Activated CD8-positive, alpha-beta memory T cell treated with anti-CD3 and anti-CD28 coated beads for 1 hour (primary cell): ENCODE measurements at places on chromosomes 4 and X.

DNA sequence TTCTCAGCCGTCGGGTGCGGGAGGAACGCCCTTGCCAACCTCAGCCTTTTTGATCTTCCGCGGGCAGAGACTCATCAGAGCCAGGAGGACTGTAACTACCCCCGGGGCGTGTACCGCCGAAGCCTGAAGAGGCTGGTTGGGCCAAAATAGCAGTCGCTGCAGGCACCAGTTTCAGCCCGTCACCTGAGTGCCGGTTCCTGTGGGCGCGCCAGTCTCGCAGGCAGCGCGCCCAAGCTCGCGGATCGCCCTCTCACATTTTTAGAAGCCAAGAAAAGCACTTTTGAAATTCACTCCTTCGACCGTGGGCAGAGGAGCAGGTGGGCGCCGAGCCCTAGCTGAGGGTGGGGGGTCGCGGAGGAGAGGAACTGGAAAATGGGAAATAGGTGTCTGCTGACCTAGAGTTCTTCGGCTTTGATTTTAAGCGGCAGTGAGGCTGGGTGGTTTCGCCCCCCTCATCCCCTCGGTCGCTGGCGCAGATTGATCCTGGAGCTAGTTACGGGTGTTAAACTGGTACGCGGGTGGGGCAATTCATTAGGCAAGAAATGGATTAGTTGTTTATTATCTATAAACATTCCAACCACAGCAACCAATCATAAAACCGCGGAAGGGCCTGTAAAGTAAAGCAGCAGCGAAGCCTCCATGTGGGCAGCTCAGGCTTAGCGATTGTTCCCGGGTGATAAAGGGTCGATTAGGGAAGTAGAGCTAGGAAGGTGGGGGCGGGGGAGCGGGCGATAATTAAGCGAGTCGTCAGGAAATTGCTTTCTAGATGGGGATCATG is 69.2 kb downstream of the FBXO8 start:
- DNase-seq = no peak

GRCh38 chr4:13656569-13657405 is 29.3 kb upstream of the BOD1L1 start:
- peak; percentile 50 for DNase-seq

GRCh38 chr4:173269280-173269679 is 64.9 kb downstream of the HMGB2 start:
- DNase-seq = no peak

DNA sequence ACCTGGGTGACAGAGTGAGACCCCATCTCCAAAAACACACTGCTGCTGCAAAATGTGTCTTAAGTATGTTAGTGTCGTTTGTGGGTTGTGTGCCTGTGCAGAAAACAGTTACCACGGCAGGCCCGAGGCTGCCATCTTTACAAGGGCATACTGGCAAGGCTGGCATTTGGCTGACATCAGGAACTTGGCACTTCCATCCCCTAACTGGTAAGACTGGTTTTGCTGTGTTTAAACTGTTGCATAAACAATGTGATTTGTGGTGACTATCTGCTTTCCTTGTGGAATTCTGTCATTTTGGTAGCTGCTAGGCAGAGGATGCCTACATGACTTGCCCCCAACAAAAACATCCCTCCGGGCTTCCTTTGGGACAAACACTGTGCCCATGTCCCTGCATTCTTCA is 12.3 kb downstream of the LRP2BP start:
- no peak for DNase-seq

DNA sequence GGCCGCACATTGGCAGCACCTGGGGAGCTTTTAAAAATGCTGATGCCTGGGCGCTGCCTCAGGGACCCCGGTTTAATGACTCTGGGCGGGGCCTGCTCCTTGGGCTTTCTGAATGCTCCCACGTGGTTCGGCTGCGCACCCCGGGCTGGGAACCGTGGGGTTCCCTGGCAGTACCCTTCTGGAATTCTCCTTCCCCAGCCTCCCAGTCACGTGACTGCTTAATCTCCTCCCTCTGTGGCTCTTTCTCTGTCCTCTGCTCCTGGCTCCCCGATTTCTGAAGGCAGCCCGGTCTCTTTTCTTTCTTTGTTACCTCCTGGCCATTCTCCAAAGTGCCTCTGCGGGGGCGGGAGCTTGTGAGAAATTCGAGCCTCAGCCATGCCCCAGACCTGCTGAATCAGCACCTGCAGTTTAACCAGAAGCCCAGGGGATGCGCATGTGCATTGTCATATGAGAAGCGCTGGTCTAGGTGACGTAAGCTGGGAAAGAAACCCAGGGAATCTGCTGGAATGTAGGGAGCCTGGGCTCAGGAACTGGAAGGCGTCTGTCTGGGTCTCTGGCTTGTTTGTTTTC is 16.6 kb downstream of the CLCN4 start:
- DNase-seq = no peak

DNA sequence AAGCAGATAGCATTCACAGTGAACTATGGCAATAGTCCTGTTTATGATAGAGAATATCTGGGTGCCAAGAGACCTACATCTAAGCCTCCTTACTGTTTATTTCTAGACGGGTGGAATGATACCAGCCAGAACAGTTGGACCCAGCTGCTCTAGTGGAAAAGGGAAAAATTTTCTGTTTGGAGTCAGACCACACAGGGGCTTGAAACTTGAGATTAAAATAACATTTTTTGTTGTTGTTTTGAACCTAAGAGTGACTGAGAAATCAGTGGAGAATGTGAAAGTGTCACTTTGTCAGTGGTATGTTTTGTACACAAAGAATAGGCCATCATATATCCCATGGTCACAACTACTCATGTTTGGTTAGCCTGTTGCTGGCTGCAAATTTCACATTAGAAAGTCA is 105.7 kb downstream of the AGTR2 start:
- DNase-seq = no peak
